Osteoblast (primary cell): ENCODE measurements at places on chromosomes 5 and 9. TPM values are rescaled to one million over a fixed set of nuclear protein-coding genes. Genes with fewer than 3 reads are reported as not detected.

DNA sequence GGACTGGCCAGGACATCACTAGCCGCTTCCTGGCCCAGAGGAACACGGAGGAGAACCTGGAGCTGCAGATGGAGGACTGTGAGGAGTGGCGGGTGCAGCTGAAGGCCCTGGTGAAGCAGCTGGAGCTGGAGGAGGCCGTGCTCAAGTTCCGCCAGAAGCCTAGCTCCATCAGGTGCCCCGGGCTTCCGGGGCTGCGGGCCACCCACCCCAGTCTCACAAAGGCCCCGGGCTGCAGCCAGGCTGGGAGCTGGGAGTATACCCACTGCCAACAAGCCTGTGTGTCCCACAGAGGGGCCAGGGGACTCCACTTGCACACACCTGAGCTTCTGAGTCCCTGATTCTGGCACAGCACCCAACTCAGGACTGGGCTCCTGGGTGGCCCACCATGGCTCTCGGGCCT is 1.7 kb upstream of the RABL6 start:
- H3K27me3 ChIP-seq, result peaks cover 14% of the 10 kb centered on the region
- peaks cover 11% of the 10 kb centered on the region for H3K36me3 ChIP-seq
- H3K27ac ChIP-seq, result no peak overlapping the region
- no peak overlapping the region for H3K4me3 ChIP-seq

DNA sequence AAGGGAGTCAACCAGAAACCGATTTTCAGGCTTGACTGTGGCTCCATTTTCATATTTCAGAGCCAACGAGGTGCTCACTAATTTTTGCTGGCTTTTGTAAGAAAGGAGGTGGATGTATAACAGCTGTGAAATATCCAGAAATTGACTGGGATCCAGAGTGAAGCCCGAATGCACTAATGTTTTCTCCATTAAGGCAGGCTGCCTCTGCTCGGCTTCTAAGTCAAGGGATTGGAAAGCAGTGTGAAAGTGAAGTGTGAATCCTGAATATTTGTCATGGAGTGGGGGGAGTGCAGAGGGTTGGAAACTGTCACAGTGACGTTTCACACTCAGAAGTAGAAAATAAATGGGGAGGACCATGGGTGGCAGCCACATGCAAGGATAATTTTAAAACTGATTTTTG is 237.4 kb downstream of the GOLPH3 start:
- no peak for DNase-seq
- peaks cover 32% of the 10 kb centered on the region for H3K27me3 ChIP-seq
- no peak overlapping the region for H3K27ac ChIP-seq
- no peaks in the 10 kb centered on the region for H3K4me1 ChIP-seq

GRCh38 chr9:120698766-120699165 is 15.5 kb downstream of the MEGF9 start:
- H3K36me3 ChIP-seq, result no peaks in the 10 kb centered on the region
- H3K4me1 ChIP-seq, result peaks cover 28% of the 10 kb centered on the region
- no peak for DNase-seq

Gene TRAPPC13
- total RNA-seq, result 24.2 and 26.1 TPM in 2 replicates

Gene DMGDH
- total RNA-seq, result 7.2 and 9.7 TPM in 2 replicates

Gene AQP3
- total RNA-seq, result 0.72 and 0.88 TPM in 2 replicates

Gene ADGRD2
- total RNA-seq, result not detected in 2 replicates

Gene CNTLN
- 17.7 and 18.6 TPM in 2 replicates for total RNA-seq

Gene NPM1
- 1,126 and 1,271 TPM in 2 replicates for total RNA-seq
